SIG-M5 (cell line): ENCODE measurements at places on chromosomes 11 and 22.

- DNase-seq = no peak
Observed at GRCh38 chr11:72321381-72321996, 77.5 kb upstream of the PHOX2A start.

DNA sequence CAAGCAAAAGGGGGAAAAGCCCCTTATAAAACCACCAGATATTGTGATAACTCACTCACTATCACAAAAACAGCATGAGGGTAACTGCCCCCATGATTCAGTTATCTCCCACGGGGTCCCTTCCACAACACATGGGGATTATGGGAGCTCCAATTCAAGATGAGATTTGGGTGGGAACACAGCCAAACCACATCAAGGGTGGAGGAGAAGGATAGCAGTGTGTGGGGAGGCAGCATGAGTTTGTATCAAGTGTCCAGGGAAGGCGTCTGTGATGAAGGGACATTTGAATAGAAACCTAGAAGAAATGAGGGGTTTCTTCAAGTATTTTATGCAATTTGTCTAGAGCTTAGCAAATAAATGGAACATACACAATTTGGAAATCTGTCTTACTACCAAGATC is 98.2 kb downstream of the SLC1A2 start:
- DNase-seq = no peak

GRCh38 chr11:36086366-36086765 is 142.5 kb downstream of the LDLRAD3 start:
- no peak for DNase-seq

DNA sequence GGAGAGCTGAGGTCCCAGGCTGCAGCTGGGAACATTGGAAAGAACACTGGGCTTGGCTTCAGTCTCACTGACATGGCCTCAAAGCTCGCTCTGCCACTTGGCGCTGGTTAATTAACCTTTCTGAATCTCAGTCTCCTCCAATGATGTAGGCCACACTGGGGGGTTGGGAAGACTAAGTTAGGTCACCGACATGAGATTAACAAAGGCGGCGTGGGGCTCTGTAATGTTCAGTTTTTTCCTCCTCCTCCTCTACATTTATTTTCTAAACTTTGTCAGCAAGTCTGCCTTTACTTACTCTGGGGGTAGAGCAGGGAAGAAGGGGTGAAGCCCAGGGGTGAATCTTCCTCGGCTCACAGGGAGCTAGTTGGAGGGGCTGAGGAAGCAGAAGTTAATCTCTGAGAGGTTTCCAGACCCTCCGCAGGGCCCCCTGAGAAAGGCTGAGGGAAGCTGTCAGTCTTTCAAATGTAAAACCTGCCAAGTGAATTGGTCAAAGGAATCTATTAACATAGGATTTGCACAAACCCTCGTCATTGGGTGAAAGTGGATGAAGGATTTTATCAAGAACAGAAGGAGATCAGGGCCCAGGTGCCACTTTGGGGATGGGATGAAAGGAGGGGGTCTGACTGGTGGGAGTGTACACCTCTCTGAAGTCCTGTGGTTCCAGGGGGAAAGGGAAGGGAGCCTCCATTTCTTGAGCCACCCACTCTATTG is 32.1 kb upstream of the TENM4 start:
- DNase-seq = no peak

- DNase-seq = no peak
Observed at GRCh38 chr11:62673196-62673525, 1.1 kb upstream of the LBHD1 start.

- no peak for DNase-seq
Observed at GRCh38 chr22:39153220-39153717, 789 bp upstream of the CBX7 start.

DNA sequence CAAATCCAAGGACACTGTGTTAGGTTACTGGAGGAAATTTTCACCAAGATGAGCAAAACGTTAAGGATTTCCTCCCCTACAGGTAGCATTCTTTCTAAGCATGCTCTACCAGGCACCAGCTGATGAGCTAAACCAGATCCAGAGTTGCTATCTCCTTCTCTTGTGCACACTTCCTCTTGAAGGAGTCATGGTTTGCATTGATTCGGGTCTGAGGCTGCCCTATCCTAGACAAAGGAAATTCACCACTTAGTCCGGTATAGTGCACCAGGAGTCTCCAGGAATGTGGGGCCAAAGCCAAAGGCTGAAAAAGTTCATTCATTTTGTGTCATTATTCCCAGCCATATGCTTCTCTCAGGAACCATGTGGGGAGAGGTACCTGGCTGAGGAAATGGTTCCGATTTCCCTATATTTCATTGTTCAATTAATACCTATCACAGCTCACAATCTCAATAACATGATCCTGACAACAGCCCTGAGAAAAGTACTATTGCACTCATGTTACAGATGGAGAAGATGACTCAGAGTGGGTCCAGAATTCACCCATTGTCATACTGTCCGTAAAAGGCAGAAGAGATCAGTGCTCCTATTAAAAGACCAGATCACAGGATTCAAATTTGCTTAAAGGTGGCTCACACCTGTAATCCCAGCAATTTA is 39.1 kb downstream of the SLC35F2 start:
- no peak for DNase-seq

GRCh38 chr11:70538641-70539359 is 140.5 kb downstream of the CTTN start:
- DNase-seq = no peak

GRCh38 chr22:47029244-47030074 is 267.0 kb downstream of the TBC1D22A start:
- no peak for DNase-seq

- DNase-seq = peak; percentile 83
Observed at GRCh38 chr22:24434471-24435322, 7.3 kb downstream of the ADORA2A start.

GRCh38 chr11:47765086-47765485 is 2.1 kb downstream of the FNBP4 start:
- DNase-seq = no peak

GRCh38 chr22:45968003-45968650 is 8.8 kb downstream of the WNT7B start:
- DNase-seq = no peak

DNA sequence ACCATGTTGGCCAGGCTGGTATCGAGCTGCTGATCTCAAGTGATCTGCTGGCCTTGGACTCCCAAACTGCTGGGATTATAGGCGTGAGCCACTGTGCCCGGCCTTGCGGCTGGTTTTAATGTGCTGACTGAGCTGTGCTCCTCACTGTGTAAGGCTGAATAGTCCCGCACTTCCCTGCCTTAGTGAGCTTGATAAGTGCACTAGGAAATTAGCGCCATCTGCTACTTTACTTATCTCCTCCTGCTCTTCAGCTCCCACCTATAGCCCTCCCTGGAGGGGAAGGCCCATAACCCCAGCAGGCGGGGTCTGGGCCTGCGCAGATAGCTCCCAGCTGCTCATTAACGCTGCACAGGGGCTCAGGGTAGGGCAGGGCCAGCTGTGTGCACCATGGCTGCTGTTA is 49.4 kb downstream of the CLMP start:
- DNase-seq = no peak

DNA sequence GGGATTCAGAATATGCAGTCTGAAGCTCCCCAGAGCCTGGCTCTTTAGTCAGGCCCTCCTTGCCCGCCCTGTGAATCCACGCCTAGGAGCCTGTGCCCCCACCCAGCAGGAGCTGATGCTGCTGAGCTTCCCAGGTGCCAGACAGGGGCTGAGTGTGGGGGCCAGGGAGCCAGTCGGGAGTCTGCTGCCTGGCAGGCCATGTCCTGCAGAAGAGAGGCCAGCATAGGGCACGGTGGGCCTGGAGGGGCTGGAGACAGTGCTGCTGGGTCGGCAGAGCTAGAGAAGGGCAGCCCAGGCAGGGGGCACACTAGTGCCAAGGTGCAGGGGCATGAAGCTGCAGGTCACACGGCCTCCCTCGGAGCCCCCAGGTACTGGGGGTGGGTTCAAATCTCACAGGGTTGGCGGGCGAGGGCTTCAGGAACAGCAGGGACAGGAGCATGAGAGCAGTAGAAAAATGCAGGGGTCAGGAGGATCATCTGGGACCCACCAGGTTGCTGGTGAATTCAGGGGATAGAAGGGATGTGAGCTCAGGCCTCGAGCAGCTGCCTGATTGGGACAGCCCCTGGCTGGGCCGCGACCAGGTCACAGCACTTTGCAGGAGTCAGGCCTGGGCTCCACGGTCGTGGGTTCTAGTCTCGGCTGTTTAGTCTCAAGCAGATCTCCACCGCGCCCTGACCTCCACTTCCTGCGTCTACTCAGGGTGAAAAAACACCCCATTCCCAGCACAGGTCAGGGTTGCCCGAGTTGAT is 4.1 kb upstream of the SEPTIN5 start:
- DNase-seq = no peak

- DNase-seq = no peak
Observed at GRCh38 chr11:24819006-24819405, 322.2 kb downstream of the LUZP2 start.

DNA sequence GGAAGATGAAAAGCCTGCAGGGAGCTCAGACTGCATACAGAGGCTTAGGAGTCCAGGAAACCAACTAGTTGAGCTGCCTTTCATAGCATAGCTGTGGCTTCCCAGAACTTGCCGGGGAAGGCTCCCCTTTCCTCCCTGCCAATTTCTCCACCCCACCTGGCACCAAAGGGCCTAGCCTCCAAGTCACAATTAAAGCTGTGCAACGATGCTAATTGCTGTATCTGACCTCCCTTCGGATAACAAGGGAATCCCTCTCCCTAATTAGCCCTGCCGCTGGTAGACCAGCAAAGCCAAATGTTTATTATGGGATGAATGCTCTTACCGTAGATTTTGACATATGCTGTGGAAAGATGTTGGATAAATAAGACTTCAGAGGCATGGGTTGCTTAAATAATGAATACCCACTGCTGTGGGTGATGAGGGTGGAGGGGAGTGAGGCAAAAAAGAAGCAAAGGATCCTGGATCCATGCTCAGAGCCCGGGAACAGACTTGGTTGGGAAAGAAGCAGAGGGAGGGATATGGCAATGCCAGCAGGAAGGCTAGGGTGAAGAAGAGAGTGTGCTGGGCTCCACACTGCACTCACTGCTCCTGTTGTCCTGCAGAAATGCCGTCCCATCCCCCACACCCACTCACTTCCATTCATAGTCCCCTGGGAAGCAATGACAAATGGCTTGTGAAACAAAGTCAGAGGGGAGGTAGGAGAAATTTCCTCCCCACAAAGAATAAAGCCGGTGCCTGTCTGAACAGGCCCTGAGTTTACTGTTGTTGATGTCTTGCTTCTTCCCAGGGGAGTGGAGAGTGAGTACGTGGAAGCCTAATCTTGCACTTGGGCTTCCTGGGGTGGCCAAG is 608.1 kb upstream of the CADM1 start:
- DNase-seq = no peak

- DNase-seq = no peak
Observed at GRCh38 chr11:3775736-3776406, 21.5 kb downstream of the NUP98 start.

- DNase-seq = no peak
Observed at GRCh38 chr11:77879218-77879617, 58.3 kb downstream of the AAMDC start.

GRCh38 chr11:75868990-75869389 is 54.0 kb downstream of the UVRAG start:
- DNase-seq = no peak

GRCh38 chr11:111206472-111206871 is 39.1 kb upstream of the POU2AF2 start:
- DNase-seq = no peak

DNA sequence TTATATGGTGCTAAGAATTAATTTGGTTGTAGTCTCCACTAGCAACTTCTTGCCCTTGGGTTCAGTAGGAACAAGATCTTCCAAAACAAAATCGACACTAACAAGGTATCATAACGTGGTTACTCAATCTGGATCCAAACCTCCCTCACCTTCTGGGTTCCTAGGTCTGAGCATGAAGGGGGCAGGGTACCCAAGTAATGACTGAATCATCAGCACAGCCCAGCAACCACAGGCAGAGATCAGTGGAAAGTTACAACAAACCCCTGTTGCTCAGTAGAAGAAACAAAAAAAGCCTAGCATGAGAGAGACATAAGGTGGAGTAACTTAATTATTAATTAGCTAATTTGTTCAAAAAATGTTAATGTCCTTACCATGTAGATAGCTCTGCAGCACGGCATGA is 221.4 kb downstream of the BLID start:
- DNase-seq = no peak
